ENCODE measurements at places on chromosomes 5 and 9. TPM values are rescaled to one million over a fixed set of nuclear protein-coding genes. Genes with fewer than 3 reads are reported as not detected.

TYRP1 gene
- 0.27 TPM for polyA plus RNA-seq

NMUR2 gene
- 0.27 TPM for polyA plus RNA-seq

ISOC1 gene
- polyA plus RNA-seq, result 50.3 TPM

CDH6 gene
- polyA plus RNA-seq, result 58.7 TPM

CDH10 gene
- 13.5 TPM for polyA plus RNA-seq

FAM81B gene
- 9.0 TPM for polyA plus RNA-seq

IL7R gene
- polyA plus RNA-seq, result 0.63 TPM

SLC45A2 gene
- polyA plus RNA-seq, result 0.29 TPM

FCHO2 gene
- 37.3 TPM for polyA plus RNA-seq

CSF2 gene
- polyA plus RNA-seq, result not detected

PAM gene
- polyA plus RNA-seq, result 262 TPM

TGFBR1 gene
- 55.0 TPM for polyA plus RNA-seq

LRRC14B gene
- not detected for polyA plus RNA-seq

LHFPL2 gene
- 56.5 TPM for polyA plus RNA-seq

AGXT2 gene
- polyA plus RNA-seq, result 1.4 TPM

SLC9A3 gene
- polyA plus RNA-seq, result 2.6 TPM

ATG10 gene
- polyA plus RNA-seq, result 11.5 TPM

DMRT3 gene
- polyA plus RNA-seq, result 1.8 TPM

ENDOG gene
- 4.5 TPM for polyA plus RNA-seq

PCA3 gene
- polyA plus RNA-seq, result 2.1 TPM

NUTM2G gene
- 0.72 TPM for polyA plus RNA-seq

LIX1 gene
- polyA plus RNA-seq, result 5.4 TPM

EDIL3 gene
- polyA plus RNA-seq, result 47.9 TPM

FOXI1 gene
- 5.2 TPM for polyA plus RNA-seq

LCN2 gene
- 1.3 TPM for polyA plus RNA-seq

PCDHB8 gene
- polyA plus RNA-seq, result 3.5 TPM

KLF4 gene
- polyA plus RNA-seq, result 6.0 TPM

KCNMB1 gene
- 0.48 TPM for polyA plus RNA-seq

CARD9 gene
- polyA plus RNA-seq, result 1.2 TPM

PCDHB2 gene
- 7.9 TPM for polyA plus RNA-seq

IL3 gene
- not detected for polyA plus RNA-seq

TMEM232 gene
- 2.8 TPM for polyA plus RNA-seq

HSD17B4 gene
- polyA plus RNA-seq, result 138 TPM

TIMD4 gene
- 13.2 TPM for polyA plus RNA-seq

FBXL7 gene
- polyA plus RNA-seq, result 26.2 TPM

SLCO4C1 gene
- polyA plus RNA-seq, result 0.87 TPM

FAM200C gene
- polyA plus RNA-seq, result 14.3 TPM
